ENCODE measurements at places on chromosomes 1 and 21. TPM values are rescaled to one million over a fixed set of nuclear protein-coding genes. Genes with fewer than 3 reads are reported as not detected.

COL6A2 gene
- 7.2 TPM for total RNA-seq

AK5 gene
- total RNA-seq: 1.2 TPM

ASCL5 gene
- not detected for total RNA-seq

SIKE1 gene
- total RNA-seq: 66.5 TPM

- no peak overlapping the region for H3K4me3 ChIP-seq
- peak; percentile 25 for DNase-seq
- H3K4me1 ChIP-seq: no peaks in the 10 kb centered on the region
- peaks cover 30% of the 10 kb centered on the region for H3K27me3 ChIP-seq
- H3K27ac ChIP-seq: no peak overlapping the region
Measured at GRCh38 chr1:147723691-147724323, 36.6 kb downstream of the GJA5 start.

DNA sequence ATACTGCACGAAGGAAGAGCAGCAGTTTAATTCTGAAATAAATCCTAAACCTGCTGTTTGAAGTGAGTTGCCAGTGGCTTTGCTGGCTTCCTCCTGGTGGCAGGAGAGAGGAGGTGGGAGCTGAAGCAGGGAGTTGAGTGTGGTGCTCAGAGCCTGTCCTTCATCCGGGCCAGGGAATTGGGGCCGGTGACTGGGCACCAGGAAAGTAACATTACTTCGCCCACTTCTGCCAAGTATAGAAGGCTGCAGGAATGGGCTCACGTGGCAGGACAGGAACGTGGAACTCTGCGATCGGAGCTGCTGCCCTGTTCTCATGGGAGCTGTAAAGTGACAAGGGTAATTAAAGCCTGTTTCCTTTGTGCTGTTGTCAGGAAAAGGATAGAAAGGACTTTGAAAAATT, 8.7 kb downstream of the TOR3A start:
- peaks cover 7% of the 10 kb centered on the region for H3K4me1 ChIP-seq
- H3K27ac ChIP-seq: no peak overlapping the region
- H3K36me3 ChIP-seq: peaks cover 58% of the 10 kb centered on the region
- H3K4me3 ChIP-seq: no peak overlapping the region

- H3K4me3 ChIP-seq: no peak overlapping the region
- peaks cover 3% of the 10 kb centered on the region for H3K36me3 ChIP-seq
Measured at GRCh38 chr21:42989816-42990650, 15.7 kb downstream of the PKNOX1 start.

GRCh38 chr1:84083307-84083706, 60.8 kb upstream of the PRKACB start:
- no peaks in the 10 kb centered on the region for H3K36me3 ChIP-seq
- H3K27me3 ChIP-seq: no peaks in the 10 kb centered on the region
- peaks cover 8% of the 10 kb centered on the region for H3K4me1 ChIP-seq
- no peak overlapping the region for H3K27ac ChIP-seq
- no peak for DNase-seq
- no peak overlapping the region for H3K4me3 ChIP-seq

DNA sequence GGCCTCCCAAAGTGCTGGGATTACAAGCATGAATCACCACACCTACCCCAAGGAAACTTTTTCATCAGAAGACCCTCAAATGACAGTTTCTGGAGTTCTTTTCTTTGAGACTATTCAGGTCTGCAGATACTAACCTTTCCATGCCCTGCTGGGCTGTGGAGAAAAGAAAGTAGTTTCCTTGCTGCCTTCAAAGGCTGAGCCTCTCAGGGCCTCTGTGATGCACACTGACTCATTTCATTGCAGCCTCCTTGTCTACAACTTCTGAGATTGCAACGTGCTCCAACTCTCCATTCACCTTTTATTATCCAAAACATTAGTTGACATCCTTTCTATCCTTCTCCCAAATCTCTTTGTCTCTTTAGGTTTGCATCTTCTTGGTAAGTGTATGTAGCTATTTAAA, 8.8 kb upstream of the SAMSN1 start:
- H3K4me3 ChIP-seq: no peak overlapping the region
- no peaks in the 10 kb centered on the region for H3K27me3 ChIP-seq
- peak; percentile 53 for DNase-seq
- H3K4me1 ChIP-seq: peaks cover 59% of the 10 kb centered on the region
- peaks cover 27% of the 10 kb centered on the region for H3K36me3 ChIP-seq

- peaks cover 7% of the 10 kb centered on the region for H3K4me1 ChIP-seq
- H3K36me3 ChIP-seq: no peaks in the 10 kb centered on the region
- peaks cover 37% of the 10 kb centered on the region for H3K27me3 ChIP-seq
- H3K4me3 ChIP-seq: no peak overlapping the region
- no peak for DNase-seq
Measured at GRCh38 chr1:85334962-85335361, 58.5 kb upstream of the BCL10 start.

DNA sequence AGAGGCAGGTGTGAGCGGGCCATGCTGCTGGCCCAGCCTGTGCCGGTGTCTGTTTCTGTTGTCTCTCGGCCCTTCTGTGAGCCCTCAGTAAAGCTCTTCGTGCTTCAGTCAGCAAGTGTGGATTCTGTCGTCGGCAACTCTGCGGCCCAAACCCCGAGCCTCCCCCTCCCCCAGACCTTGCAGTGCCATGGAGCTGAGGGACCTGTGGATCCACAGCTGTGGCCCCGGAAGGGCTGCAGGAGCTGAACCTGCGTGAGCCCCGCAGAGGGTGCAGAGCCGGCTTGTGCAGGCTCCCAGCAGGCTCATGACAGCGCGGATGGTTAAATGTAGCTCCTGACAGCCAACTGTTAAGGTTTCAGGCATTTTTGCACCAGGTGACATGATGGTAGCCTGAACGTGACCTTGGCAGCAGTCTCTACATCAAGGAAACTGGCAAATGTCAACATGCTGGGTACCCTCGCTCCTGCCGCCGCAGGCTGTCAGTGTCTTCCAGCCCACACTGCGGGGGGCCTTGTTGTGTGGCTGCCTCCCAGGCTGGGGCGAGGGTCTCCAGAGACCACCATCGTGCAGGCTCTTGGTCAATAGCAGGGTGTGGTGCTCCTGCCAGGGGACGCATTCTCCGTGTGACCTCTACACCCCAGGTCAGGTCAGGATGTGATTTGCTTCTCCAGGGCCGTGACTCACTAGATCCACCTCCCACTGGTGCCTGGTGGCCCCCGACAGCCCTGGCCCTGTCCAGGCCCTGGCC, 7.0 kb downstream of the LRRC3 start:
- no peak for DNase-seq
- H3K36me3 ChIP-seq: no peaks in the 10 kb centered on the region
- H3K4me3 ChIP-seq: no peak overlapping the region
- no peaks in the 10 kb centered on the region for H3K4me1 ChIP-seq

GRCh38 chr1:220281159-220281574, 8.9 kb upstream of the RAB3GAP2 start:
- peaks cover 14% of the 10 kb centered on the region for H3K27me3 ChIP-seq
- H3K36me3 ChIP-seq: no peaks in the 10 kb centered on the region
- H3K4me1 ChIP-seq: no peaks in the 10 kb centered on the region
- H3K27ac ChIP-seq: no peak overlapping the region
- no peak for DNase-seq

GRCh38 chr1:179026813-179027669, 1.3 kb downstream of the FAM20B start:
- H3K4me1 ChIP-seq: peaks cover 47% of the 10 kb centered on the region
- peaks cover 6% of the 10 kb centered on the region for H3K27me3 ChIP-seq
- peak overlapping the region; percentile 82 for H3K27ac ChIP-seq
- H3K36me3 ChIP-seq: no peaks in the 10 kb centered on the region

DNA sequence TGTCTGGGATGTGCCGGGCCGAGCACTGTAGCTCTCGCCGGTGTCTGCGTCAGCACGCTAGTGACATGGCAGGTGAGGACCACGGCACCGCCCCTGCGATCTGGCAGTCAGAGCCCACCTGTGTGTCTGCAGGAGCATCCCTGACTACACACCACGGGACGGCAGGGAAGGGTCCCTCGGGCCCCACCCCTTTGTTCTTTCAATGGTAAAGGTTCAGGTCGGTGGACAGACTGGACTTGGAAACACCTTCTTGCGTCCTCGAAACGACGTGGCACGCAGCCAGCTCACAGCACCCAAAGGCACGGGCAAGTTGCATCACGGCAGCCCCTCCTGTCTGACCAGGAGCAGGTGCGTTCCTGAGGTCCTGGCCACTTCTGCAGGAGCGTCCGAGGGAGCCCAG, 3.7 kb upstream of the SAMD11 start:
- H3K27me3 ChIP-seq: peaks cover 34% of the 10 kb centered on the region
- peaks cover 12% of the 10 kb centered on the region for H3K4me1 ChIP-seq
- no peak overlapping the region for H3K27ac ChIP-seq
- no peak overlapping the region for H3K4me3 ChIP-seq
- no peaks in the 10 kb centered on the region for H3K36me3 ChIP-seq
- DNase-seq: no peak

GRCh38 chr1:48611841-48612240, 139.8 kb upstream of the SPATA6 start:
- peaks cover 2% of the 10 kb centered on the region for H3K4me1 ChIP-seq
- no peak overlapping the region for H3K4me3 ChIP-seq
- no peak for DNase-seq
- no peak overlapping the region for H3K27ac ChIP-seq
- H3K36me3 ChIP-seq: no peaks in the 10 kb centered on the region

DNA sequence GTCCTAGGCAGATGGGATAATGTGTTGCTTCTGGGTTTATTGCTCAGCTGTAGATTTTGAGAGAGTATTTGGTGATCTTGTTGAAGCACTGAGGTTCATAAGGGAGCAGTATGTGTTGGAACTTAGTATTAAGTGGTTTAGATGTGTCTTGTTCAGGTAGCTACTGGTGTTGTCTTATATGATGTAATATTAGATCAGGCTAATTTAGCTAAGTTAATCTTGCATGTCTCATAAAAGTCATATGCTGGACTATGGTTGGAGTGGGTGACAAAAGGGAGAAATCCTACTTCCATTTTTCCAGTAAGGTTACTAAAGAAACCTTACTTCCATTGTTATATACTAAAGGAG, 196.4 kb downstream of the CLEC20A start:
- DNase-seq: no peak
- no peaks in the 10 kb centered on the region for H3K27me3 ChIP-seq
- no peaks in the 10 kb centered on the region for H3K4me1 ChIP-seq

DNA sequence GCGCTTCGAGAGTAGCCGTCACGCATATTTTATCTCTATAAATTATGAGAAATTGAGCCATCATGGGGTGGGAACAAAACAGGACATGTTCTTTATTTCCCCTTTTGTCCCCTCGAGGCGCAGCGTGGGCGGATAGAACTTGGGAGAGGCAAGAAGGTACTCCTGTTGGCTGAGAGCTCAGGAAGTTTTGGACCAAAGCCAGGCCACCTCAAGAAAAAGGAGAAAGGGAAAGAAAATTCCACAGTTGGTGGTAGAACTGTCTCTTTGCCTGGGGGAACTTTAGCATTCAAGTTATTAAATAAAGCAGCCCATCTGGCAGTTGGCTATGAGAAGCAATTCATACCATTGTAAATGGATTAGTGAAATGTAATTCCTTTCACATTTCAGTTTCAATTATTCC, 76.4 kb upstream of the DSCAM start:
- no peaks in the 10 kb centered on the region for H3K4me1 ChIP-seq
- DNase-seq: no peak
- H3K36me3 ChIP-seq: no peaks in the 10 kb centered on the region
- H3K4me3 ChIP-seq: no peak overlapping the region
- no peaks in the 10 kb centered on the region for H3K27me3 ChIP-seq
- no peak overlapping the region for H3K27ac ChIP-seq

DNA sequence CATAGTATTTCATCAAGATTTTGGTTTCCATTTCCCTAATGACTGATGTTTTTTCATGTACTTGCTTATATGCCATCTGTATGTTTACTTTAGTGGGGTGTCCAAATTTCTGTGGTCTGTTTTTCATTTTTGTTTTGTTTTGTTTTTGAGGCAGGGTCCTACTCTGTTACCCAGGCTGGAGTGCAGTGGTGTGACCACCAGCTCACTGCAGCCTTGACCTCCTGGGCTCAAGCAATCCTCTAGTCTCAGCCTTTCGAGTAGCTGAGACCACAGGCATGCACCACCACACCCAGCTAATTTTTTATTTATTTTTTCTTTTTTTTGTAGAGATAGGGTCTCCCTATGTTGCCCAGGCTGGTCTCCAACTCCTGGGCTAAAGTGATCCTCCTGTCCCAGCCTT, 378.0 kb upstream of the VAMP3 start:
- no peaks in the 10 kb centered on the region for H3K36me3 ChIP-seq
- H3K27me3 ChIP-seq: peaks cover 11% of the 10 kb centered on the region
- no peak overlapping the region for H3K4me3 ChIP-seq
- H3K4me1 ChIP-seq: no peaks in the 10 kb centered on the region
- no peak for DNase-seq
